ENCODE measurements at places on chromosomes 11 and 22.

DNA sequence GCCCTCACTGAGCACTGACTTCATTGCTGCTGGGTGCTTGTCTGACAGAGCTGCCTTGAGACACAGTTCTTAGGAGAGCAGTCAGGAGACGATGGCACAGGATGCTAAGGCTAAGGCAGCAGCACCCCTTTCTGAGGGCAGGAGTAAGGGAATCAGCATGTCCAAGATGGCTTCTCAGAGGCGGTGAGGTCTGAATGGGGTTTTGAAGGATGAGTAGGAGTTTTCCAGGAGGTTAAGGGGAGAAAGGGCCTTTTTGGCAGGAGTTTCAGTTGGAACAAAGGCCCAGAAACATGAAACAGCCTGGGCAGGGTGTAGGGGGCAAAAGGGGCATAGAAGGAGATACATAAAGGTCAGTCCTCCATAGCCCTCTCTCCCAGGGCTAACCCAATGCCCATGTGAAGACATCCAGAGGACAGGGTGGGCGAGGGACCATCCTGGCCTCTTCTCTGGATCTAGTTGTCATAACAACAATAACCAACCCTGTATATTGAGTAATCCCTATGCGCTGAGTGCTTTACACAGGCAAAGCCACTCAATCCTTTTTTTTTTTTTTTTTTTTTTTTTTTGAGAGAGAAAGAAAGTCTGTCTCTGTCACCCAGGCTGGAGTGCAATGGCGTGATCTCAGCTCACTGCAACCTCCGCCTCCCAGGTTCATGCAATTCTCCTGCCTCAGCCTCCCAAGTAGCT is 19.0 kb downstream of the CYTH4 start:
- no peak for DNase-seq

DNA sequence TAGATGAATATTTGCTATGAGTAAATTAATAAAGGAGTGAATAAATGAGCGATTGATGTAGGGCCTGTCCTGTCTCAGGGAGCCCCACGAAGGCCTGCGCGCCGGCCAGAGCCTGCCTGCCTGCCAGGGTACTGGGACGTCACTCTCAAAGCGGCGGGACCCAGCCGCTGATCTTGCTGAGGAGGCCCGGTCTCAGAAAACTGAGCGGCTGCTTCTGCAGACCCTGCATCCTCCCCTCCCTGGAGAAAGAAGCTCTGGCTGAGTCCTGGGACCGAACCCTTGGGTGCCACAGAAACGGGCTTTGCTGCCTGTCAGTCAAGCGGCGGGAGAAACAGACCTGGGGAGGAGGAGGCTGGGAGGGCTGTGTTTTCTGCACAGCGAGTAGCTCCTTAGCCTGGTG is 91.6 kb upstream of the B3GAT1 start:
- DNase-seq: no peak

DNA sequence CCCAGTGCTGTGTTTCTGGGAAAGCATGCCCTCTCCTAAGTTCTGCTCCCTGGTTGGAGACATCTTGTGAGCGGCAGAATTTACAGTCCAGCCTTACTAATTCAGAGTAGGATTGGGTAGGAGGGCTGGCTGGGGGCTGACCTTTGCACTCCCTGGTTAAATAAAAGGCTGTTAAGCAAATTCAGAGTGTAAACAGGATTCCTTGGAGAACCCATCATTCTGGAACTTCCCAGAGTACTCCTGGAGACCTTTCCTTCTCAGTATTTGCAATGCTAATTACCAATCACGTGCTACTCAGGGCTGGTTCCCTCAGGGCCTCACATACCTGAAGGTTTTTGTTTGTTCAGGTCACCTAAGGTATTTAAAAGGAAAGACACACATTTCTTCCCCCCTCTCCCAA is 340.2 kb downstream of the TBC1D22A start:
- DNase-seq: no peak

GRCh38 chr22:44458044-44459020 is 39.7 kb downstream of the RTL6 start:
- DNase-seq: no peak

- no peak for DNase-seq
These were observed 298.0 kb downstream of the TTC28 start for GRCh38 chr22:28381429-28382167.

- DNase-seq: no peak
These were observed 60.2 kb upstream of the WNT11 start for GRCh38 chr11:76266286-76267100.

GRCh38 chr11:42770444-42771065 is 541.2 kb upstream of the API5 start:
- peak; percentile 4 for DNase-seq

DNA sequence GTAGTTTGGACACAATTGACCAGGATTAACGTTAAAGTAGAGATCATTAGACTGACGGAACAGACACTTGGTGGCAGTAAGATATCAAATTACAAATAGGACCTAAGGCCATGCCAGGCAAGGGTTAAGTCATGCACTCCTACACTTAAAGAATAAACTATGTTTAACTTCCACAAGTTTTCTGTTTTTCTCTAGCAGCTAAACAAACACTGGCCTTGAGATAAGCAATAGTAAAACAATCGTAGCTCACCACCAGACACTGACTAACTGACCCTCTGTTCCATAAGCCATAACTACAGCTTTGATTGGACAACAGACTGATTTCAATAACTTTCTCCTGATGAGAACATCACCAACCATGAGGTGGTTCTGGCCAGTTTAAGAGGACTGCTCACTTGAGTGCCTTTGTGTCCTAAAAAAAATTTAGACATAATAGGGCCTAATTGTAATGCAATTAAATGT is 2.0 kb upstream of the CEP126 start:
- no peak for DNase-seq

DNA sequence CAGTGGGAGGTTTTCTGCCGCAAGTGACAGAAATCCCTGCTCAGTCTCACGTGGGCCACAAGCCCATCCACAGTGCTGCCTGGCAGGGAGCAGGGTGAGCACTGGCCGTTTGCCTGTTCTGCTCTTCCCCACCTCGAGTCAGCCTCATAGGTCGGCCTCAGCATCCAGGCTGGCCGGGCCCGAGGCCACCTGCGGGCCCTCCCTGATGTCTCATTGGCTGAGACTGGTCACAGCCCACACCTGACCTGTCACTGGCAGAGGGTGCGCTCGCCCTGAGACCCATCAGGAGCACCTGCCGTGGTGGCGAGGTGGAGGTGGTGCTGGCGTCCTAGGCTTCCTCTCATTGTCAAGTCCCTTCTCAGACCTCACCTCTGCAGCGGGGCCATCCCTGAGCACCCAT is 72.1 kb downstream of the ELFN2 start:
- DNase-seq: no peak

DNA sequence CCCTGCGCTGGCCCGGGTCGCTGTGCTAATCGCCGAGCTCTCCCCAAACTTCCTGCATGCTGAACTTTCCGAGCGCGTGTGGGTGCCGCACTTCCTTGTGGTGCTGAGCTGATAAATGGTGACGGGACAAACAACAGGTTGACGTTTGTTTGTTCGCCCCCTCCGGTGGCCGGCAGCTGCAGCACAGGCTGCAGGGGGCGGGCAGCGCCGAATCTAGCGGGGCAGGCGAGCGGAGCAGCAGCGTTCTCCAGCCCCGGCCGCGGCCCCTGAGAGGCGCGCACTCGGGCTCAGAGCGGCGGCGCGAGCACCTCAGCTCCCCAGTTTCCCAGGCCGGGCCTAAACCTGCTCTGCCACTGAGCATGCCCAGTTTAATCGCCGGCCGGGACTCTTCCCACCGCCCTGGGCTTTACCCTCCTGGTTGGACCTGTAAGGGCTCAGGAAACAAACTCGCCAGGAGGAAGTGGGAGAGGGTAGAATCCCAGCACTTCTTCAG is at the start of gene PDGFD:
PDGFD (minus strand) TSS at position 120 of the 493 bp plus-strand sequence.
- peak; percentile 44 for DNase-seq

DNA sequence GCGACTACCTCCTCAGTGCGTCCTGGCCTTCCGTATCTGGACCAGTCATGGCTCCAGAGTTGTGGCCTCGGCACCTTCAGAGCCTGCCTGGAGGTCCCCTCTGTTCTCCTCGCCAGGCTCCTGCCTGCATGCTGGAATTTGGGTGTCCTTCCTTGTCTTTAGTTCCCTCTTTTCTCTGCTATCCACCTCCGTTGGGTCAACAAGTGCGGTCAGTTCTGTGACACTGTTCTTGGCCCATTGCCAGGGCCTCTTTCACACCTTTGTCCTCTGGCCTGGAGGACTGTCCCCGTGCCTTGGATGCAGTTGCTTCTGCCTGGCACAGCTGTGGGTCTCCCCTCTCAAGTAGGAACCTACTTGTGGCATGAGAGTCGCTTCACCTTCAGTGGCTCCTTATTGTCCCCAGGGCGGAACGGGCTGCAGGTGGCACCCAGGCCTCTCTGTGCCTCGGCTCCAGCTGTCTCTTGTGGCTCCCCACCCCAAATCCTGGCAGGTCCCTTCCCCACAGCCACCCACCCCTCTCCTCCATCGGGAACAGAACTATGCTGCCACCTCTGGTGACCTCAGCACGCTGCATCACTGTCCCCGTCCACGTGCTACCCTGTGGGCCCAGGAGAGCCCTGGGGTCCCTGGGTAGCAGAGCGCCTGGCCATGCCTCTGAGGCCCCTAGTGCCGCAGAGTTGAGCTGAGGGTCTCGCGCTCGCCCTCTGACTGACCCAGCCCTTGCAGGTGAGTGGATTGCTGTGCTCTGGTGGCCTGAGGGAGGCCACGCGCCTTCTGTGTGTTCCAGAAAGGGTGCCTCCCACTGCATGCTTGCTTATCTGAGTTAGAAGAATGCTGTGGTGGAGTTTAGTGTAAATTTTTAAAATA is 4.7 kb downstream of the DGCR8 start:
- DNase-seq: peak; percentile 17

DNA sequence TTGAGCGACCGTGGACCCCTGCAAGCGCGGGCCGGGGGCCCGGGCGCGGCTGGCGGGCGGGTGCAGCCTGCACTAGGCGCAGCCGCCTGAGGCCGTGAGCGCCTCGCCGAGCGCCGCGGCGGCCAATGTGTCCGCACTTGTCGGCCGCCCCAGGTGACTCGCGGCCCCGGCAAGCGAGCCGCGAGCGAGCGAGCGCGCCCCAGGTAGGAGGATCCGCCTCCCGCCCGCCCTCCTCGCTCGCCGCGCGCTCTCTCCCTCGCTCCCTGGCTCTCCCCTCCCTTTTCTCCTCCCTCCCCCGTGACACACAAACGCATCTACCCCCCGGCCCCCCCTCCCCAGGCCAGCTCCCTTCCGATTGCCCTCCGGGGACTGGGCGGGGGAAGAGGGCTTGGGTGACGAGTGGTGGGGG is at the start of gene WNT7B:
WNT7B (minus strand) TSS at position 160 of the 409 bp plus-strand sequence. CDS start 408 bp downstream, outside the sequence.
- no peak for DNase-seq

- DNase-seq: no peak
These were observed 10.5 kb downstream of the CD3E start for GRCh38 chr11:118314988-118315411.

- no peak for DNase-seq
These were observed 95.5 kb upstream of the TMEM45B start for GRCh38 chr11:129720156-129720555.

- no peak for DNase-seq
These were observed 190.0 kb downstream of the ETS1 start for GRCh38 chr11:128397362-128397761.

- no peak for DNase-seq
These were observed 1.9 kb downstream of the ARFGAP3 start for GRCh38 chr22:42855211-42855610.

DNA sequence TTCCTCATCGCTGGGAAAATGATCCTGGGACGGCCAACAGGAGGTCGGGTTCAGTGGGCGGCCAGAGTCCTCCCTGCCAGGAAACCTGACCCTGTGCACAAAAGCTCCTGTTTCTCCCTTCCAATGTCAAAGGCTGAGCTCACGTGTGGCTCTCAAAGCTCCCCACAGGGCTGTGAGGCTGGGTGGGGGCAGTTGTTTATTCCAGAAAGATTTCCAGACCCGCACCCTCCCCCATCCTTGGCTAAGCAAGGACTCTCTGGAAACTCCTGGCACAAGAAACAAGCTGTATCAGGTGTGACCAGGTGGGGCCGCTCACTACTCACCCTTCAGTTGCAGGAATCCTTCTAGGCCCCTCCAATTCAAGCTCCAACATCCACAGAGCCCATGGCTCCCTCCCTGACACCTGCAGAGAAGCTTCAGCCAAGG is 131.9 kb downstream of the SHANK2 start:
- no peak for DNase-seq

DNA sequence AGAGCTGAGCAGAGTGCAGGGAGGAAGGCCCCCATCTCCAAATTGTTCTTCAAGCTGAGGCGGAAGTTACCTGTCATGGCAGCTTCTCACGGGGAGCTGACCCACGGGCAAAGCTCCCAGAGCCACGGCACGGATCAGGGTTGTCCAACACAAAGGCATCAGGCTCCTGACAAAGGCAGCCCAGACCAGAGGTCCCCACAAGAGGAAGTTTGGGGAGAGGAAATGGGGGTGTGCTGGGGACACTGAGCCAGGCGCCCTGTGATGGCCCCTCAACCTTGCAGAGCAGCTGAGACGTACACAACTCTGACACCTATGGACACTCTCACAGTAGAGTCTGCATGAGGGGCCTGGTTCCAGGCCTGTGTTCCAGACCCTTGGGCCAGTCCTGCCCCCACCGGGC is 95.6 kb downstream of the CTTN start:
- no peak for DNase-seq

DNA sequence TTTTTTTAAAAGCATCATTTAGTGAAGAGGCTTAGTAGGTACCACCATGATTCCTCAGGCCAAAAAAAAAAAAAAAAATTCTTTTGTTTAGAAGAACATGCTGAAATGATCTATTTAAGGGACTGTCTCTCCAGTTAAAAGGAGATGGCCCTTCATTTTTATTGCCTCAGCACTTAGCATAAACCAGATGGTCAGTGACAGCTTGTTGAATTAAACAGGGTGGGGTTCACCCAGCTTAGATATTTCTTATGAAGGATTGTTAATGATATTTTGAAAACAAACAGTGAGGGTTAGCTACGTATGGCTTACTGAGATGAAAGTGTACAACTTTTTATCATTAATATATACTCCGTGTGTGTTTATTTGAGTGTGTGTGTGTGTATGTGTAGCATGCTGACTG is 203.7 kb downstream of the FAM181B start:
- DNase-seq: no peak

GRCh38 chr11:67268081-67268961 is 2.0 kb downstream of the GRK2 start:
- no peak for DNase-seq

DNA sequence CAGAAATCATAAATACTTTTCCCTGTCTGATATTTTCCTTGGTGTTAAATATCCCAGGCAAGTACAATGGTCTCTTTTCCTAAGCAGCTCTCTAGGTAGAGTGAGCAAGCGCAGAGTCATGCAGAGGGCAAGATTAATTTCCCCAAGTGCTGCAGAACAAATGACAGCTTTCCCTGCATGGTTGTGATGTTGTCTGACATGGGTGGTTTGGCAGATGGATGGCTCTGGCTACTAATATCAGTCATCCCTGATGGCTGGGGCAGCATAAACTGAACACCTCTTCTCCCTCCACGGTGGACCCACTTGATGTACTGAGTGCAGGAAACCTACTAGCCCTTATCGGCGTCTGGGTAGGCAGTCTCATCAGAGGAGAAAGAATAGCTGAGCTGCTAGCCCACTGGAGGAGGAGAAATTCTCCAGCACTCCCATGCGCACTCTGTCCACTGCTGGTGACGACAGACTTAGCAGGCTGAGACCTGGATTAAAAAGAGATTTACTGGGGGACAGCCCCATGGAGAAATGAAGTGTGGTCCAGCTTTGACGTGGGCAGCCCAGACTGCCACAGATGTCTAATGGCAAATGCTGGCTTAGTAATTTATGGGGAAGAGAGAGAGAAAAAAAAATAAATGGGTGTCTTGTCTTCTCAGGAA is 202.9 kb downstream of the DBX1 start:
- no peak for DNase-seq
